OCI-M1 (cell line): ENCODE measurements at places on chromosomes 7 and 10.

DNA sequence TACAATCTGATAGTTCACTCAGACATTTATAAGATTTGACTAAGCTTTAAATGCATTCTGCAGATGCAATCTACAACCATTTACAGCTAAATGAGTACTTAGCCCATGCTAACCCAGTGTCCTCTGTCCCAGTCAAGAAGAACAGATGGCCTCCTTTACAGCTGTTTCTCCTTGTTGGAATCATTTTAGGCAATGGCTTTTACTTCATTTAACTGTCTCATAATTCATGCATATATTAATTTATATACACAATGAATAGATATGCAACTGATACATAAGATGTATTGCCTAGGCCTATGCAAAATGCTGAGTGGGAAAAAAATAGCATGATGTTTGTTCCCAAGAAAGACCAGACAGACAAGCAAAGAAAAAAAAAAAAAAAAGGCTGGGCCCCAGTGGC, 82.2 kb downstream of the TSPAN12 start:
- DNase-seq: no peak

- no peak for DNase-seq
These were observed 395.7 kb upstream of the FOXK1 start for GRCh38 chr7:4286351-4286750.

- DNase-seq: no peak
These were observed 201.9 kb upstream of the AGK start for GRCh38 chr7:141349338-141349737.

DNA sequence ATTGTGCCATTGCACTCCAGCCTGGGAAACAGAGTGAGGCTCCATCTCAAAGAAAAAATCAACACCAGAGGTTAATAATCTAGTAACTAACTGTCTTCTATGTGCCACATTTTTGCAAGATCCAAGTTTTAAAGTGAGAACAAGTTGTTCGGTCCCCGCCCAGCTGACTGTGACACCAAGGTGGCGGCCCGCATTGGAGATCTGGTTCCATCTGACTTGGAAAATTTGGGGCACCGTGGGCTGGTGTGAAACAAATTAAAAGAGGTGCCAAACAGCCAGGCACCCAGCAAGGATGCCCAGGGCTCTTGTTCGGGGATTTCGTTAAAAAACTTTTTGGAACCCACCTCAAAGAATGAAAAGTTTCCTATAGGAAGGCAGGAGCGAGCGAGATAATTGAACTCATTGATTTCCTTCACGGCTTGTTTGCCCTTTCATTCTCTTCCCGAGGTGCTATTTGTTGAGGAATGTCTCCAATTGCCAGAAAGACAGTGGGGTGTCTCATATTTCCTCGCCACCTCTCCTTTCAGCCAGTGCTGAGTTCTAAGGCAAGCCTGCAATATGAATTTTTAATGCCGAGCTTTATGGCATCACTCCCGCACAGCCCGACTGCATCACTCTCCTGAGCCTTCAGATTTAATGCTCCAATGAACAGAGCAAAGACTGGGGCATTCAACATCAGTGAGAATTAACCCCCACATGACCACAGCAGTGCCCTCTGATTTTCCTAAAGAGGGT, 156.9 kb upstream of the SH2B2 start:
- DNase-seq: no peak

DNA sequence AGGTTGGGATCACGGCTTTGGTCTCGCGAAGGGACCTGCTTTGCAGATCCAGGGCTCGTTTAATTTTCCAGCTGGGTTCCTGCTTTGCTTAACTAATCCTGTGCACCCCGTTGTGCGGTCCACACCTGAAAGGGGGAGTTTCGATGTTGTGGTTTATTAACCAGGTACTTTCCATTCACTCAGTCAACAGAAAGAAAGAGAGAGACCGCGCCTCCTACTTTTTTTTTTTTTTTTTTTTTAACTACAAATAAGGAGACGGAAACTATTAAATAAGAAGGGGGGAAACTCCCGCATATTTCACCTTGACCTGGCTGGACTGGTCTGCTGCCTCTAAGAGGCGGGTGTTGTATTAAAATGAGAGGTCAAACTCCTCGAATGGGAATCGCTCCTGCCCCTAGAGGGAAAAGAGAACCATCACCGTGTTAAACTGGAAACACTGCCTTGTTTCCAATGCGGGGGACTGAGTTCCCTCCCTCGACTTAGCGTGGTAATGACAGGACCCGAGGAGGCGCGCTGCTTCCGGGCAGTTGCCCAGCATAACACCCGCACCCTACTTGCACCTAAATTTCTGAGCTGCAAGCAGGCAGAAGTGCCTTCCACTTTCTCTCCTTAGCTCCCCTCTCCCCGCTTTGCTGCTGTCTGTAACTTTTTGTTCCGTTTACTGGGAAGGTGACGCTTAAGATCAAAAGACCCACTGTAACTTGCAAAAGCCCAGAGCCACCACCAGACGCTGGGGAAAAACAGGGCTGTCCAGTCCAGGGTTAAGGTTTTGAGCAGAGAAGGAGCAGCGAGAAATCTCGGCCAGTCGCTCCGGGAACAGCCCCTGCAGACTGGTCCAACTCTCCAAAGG, 1.1 kb upstream of the ITGB8 start:
- peak; percentile 72 for DNase-seq
